Nucleus accumbens (tissue), 56 donors: ENCODE measurements at places on chromosomes 16 and 17.

DNA sequence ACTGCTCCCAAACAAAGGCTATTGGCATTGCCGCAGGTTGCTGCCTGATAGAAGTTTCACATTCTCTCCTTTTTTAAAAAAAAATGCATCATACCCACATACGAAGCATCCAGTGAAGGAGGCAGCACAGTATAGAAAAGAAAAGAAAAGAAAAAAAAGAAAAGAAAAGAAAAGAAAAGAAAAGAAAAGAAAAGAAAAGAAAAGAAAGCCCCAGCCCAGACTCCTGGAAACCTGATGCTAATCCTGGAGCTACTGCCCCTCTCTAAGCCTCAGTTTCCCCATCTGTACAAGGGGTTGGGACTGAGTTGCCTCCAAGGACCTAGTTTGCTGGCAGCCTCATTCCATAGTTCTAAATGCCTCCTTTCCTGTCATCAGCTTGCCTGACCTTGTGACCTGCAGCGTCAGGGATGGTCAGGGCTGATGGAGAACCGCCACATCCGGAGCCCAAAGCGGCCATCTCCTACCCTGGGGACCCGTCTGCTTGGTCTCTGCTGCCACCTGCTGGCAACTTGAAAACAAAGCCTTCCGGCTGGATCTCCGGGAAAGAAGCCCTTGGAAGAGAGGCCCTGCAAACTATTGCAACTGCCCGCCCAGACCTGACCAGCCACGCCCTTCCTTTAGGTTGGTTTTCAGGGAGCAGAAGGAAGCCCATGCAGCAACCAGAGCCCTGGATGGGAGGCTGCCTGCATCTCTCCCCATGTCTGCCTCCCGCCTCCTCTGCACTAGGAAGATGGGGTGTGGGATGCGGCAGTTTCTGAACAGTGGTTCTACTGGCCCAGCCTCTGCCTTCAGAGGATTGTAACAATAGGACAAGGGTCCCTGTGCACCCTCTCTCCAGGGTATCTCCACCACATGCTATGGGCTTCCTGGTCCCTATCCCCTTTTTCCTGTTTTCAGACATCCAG is 13.0 kb downstream of the AIPL1 start:
- peak; percentile 69 for DNase-seq

DNA sequence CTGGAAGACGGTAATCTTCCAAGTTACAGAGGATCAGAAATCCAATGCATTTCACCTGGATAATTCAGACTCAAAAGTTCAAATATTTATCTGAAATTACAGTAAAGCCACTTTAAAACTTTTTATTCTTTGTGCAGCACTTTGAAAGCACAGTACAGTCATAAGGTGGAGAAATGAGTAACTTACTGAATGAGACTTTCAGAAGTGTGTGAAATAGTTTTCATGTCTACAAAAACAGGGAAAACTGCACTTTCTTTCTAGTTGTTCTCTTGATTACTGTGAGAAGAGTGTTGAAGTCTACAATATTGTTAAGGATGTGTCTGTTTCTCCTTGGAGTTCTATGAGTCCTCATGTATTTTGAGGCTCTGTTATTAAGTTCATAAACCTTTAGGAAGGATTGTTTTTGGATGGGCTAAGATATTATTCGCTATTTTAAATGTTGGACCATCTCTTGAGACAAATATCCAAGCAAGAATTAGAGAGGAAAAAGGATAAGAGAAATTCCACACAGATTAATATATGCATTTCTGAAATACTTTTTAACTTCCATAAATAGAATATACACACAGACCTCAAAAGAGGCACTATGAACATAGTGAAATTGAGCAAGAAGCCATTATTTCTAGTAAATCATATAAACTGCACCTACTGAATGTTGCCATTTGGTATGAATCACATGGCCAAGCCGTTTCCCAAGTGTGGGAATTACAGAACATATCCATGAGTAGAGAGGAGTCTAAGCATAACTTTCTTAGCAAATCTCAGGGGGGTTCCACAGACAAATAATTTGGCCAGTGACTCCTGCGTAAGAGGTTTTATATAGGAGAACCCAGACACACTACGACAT is 83.6 kb upstream of the PLEKHM1 start:
- DNase-seq, result no peak

- no peak for DNase-seq
These were observed 219.7 kb downstream of the SPECC1 start for GRCh38 chr17:20228860-20229259.

DNA sequence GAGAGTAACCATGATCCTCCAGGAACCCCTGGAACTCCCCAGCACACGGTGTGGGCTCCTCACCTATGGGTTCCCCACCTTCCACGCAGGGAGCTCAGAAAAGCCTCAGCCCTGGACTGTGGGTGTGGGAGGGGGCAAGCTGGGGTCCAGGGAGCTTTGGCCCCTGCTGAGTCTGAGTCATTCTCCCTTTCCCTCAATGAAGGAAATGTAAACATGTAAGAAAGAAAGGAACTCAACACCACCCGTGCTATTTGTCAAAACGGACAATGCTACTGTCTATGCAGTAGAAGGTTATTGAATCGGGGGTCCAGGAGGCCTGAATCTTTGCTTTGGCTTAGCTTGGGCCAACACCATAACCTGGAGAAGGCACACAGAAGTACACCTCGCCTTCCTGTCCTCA is 222.8 kb downstream of the PMP22 start:
- DNase-seq, result no peak

GRCh38 chr17:4623249-4623648 is 18.2 kb downstream of the ALOX15 start:
- no peak for DNase-seq

GRCh38 chr16:24844101-24845030 is 1.4 kb upstream of the SLC5A11 start:
- no peak for DNase-seq

GRCh38 chr17:40671282-40671681 is 6.3 kb upstream of the KRT222 start:
- no peak for DNase-seq

- no peak for DNase-seq
These were observed 215.1 kb downstream of the TMEM114 start for GRCh38 chr16:8375232-8375587.

GRCh38 chr17:3712811-3713463 is 10.8 kb upstream of the HASPIN start:
- DNase-seq, result no peak

GRCh38 chr17:61443475-61443882 is 8.7 kb upstream of the TBX4 start:
- no peak for DNase-seq

DNA sequence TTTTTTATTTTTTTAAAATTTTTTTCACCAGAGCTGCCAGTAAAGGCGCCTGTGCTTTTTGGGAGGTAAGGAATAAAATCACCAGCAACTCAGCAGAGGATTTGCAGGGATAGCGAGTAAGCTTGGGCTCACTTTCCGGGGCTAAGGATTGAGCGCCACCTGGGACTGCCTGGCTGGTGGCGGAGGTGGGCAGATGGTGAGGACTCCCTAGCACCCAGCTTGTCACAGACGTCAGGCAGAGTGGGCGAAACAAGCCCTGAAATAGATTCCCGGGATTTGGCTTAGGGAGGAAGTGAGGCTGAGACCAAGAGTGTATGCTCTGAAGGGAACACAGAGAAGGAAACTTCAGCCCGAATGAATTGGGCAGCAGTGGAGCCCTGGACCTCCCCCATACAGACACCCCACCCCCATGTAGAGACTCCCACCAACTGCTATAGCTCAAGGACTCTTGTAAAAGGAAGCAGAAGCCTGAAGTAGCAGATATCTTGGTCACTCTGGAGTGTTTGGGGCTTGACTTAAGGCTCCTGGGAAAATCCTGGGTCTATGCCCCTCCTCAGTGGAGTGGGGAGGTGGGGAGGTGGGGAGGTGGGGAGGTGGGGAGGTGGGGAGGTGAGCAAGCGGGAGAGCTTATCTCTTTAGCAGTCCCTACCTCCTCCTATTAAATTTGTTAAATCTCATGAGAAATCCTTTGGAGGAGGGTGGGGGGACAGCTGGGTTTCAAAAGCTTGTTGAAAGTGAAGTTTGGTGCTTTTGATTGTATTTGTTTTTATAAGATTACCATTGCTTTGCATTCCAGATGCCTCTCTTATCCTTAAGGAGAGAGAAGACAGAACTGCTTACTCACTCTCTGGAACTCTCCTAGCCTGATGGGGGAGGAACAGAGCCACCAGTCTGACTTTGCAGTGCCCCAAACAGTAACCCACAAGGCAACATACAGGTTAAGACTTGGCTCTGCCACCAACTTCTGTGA is 8.2 kb downstream of the ARL4D start:
- DNase-seq, result no peak

- DNase-seq, result no peak
These were observed 426.0 kb upstream of the CDH11 start for GRCh38 chr16:65547772-65548446.

GRCh38 chr17:58181796-58182195 is 10.7 kb upstream of the EPX start:
- no peak for DNase-seq

GRCh38 chr16:66510298-66510697 is 39.6 kb downstream of the TK2 start:
- DNase-seq, result no peak

GRCh38 chr16:84088695-84089395 is 27.9 kb downstream of the MBTPS1 start:
- DNase-seq, result no peak

GRCh38 chr17:6695051-6695450 is 18.1 kb downstream of the SLC13A5 start:
- no peak for DNase-seq

DNA sequence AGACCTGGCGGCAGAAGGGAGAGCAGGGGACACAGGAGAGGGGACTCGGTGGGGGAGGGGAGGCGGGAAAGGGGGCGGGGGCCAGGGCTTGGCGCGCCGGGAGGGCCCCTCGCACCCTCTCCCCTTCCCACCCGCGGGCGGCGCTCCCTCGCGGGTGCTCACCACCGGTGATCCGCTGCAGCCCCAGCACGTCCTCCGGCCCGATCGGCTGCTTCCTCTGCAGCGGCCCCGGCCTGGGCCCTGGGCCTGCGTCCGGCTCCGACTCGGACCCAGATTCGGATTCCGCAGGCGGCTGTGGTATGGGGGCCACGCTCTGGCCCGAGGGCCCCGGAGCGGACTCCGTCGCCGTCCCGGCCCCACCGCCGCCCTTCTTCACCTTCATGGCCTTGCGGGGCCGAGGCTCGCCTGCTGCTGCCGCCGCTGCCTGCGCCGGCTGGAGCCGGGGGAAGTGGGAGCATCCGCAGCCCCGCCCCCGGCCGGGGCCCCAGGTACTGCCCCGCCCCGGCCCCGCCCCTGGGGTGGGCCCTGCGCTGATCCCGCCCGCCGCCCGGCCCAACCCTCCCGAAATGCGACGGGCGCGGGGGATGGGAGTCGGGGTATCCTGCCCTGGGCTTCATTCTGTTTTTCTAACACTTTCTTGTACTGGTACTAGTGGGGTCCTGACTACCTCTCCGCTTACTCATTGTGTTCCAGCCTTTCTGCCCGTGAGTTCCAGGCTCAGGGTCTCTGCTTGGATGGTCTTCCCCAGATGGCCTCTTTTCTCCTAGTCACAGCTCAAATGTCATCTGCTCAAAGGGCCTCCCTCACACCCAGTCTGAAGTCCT is at the start of gene UNC119:
Gene UNC119 (minus strand): TSS at position 449 of the 824 bp plus-strand sequence. CDS start 67 bp downstream, at position 382.
- peak; percentile 41 for DNase-seq

GRCh38 chr16:19829844-19830692 is 54.6 kb downstream of the GPRC5B start:
- DNase-seq, result no peak

DNA sequence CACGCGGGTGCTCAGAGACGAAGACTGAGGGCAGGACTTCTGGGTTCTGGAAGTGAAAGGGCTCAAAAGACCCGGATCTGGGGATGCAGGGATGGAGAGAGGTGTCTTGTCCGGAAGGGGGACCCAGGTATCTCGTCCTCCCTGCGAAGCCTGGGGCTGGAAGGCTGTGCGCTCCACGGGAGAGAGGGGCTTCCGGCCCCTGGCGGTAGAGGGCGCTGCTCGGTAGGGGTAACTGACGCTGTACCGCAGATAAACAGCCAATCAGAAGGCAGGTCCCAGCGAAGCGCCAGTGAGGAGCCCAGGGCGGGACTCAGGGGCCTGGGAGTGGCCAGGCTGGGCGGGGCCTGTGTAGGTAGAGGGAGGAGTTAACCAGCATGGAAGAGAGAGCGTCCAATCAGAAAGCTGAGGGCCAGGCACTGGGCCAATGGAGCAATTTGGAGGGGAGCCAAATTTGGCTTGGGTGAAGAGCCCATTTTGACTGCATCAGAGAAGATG is 804 bp downstream of the TGFB1I1 start:
- no peak for DNase-seq

- no peak for DNase-seq
These were observed 80.3 kb downstream of the RBFOX3 start for GRCh38 chr17:79530361-79531105.
